ENCODE measurements at places on chromosomes 4 and X.

DNA sequence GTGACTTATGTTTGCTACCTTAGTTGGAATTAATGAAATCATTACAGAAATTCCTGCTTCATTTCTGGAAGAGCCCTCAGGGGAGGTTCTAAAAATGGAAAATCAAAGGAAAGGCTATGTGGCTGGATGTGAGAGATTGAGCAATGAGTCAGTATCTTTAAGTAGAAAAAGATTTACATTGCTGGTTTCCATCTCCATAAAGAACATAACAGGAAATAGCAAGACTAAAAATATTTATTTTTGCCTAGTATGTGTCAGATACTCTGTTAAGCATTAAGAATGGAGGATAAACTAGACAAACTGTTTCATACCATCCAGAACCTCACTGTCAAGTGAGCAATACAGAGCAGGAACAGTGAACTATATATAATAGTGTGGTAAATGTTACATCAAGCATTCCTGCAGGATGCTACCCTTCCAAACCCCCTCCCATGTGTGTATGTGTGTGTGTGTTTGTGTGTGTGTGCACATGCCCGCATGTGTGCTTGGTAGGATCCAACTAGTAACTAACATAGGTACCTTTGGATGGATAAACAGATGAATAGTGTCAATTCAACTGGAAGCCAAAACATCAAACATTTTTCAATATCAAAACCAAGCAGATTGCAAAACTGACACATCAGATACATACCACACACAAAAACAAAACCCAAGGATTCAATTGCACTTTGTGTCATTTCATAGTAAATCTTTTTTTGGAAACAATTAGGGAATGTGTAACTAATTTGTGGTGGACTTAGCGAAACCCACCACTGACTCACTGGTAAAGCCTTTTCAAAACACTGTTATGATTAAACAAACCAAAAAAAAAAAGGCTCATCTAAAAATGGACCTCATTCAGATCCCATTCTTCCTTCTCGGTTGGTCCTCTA is 223.4 kb downstream of the SHROOM3 start:
- no peak for DNase-seq

DNA sequence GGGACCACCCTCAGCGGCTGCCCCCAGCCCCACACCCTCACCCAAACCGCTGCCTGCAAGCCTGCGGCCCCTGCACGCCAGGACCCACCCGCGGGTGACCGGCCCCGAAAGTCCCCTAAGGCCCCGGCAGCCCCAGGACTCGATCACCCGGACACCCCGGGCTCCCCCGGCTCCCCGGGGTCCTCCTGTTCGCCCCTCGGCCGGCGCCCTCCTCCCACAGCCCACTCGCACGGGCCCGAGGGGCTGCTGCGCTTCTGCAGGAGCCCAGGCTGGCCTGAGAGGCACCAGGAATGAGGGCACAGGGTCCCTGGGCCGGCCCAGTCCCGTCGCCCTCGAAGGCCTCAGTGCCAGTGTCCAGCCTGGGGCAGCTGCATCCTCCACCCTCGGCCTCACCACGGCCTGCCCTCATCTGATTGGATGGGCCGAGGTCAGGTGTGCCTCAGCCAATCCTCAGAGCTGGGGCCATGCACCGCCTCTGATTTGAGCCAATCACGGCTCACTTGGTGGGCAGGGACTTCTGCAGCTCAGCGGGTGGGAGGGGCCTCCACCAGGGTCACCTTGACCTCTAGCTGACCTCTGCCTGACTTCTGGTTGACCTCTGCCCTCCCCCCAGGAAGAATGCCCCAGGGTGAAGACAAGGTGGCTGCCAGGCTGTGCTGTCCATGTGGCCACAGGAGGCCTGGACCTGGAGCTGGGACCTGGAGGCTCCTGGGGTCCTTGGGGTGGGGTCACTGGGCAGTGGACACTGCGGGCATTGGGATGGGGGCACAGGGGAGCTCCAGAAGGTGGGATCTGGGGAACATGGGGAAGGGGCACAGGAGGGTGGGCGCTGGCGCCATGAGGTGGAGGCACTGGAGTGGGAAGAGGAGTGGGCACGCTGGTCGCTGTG is 97.6 kb upstream of the NKX1-1 start:
- no peak for DNase-seq

GRCh38 chrX:72029483-72030411 is 102.0 kb downstream of the RTL5 start:
- DNase-seq: no peak

GRCh38 chr4:184628103-184628502 is 21.1 kb downstream of the CASP3 start:
- no peak for DNase-seq

GRCh38 chr4:70818173-70818855 is 21.4 kb downstream of the GRSF1 start:
- DNase-seq: no peak

DNA sequence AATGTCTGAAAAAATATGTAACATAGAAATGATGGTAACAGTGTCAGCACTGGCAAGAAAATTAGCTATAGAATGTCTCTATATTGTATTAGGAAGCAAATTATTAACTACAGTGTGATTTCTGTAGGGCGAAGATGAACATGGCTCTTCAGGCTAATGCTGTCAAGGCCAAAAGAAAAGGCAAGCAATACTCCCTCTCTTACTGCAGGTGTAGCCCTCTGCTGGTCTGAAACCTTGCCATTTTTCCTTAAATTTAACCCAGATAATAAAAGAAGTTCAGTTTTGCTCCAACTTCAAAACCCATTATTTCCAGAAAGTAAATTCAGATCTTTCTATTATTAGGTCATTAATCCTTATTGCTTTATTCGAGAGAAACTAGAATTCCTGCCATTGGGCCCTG is 215.9 kb downstream of the LRBA start:
- DNase-seq: no peak

GRCh38 chr4:29717287-29718057 is 1002.7 kb upstream of the PCDH7 start:
- DNase-seq: no peak

Data from stimulated activated CD8-positive, alpha-beta memory T cell treated with anti-CD3 and anti-CD28 coated beads, Interleukin-4, amount 100 ng/mL, for 24 hours (primary cell).